Stimulated activated CD8-positive, alpha-beta memory T cell treated with anti-CD3 and anti-CD28 coated beads, Interleukin-2, amount 100 ng/mL, for 1 hour (primary cell): ENCODE measurements at places on chromosomes 7 and 10.
A peak's percentile ranks its signal among the peaks of the same experiment; 100 is the strongest.

- no peak for DNase-seq
Measured at GRCh38 chr10:110613996-110614495, 30.1 kb upstream of the RBM20 start.

DNA sequence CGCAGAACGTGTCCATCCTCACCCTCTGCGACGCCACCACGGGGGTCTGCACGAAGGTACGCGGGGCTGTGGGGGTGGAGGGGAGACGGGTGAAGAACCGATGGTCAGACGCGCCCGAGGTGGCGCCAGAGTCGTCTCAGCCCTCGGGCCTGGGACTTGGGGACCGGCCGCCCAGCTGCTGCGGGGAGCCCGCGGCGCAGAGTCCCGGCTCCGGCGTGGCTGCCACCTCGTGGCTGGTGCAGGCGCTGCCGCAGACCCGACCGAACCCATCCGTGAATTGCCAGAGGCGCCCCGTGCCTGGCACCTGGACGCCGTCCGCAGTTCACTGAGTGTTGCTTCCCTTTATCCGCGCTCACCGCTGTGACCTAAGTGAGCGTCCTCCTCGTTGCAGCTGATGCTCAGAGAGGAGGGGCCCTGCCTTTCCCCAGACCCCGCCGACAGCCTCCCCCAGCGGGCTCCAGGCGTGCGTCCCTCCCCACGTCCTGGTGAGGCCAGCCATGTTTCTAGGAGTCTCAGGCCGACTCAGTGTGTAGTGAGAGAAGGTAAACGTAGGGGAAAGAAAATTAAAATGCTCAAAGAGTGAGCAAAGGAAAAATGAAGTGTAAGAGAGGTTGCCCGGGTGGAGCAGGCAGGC lies 208.7 kb downstream of the PAXIP1 start:
- DNase-seq, result no peak

GRCh38 chr7:26081638-26082037 lies 70.4 kb upstream of the NFE2L3 start:
- DNase-seq, result no peak

DNA sequence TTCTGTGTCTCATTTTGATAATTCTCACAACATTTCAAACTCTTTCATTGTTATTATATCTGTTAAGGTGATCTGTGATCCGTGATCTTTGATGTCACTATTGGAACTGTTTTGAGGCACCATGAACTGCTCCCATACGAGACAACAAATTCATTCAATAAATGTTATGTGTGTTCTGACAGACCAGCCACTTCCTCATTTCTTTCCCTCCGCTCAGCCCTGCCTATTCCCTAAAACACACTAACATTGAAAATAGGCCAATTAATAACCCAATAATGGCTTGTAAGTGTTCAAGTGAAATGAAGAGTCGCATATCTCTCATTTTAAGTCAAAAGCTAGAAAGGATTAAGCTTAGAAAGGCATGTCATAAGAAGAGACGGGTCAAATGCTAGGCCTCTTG lies 45.2 kb downstream of the RNF133 start:
- no peak for DNase-seq

- no peak for DNase-seq
Measured at GRCh38 chr7:12921751-12922345, 234.4 kb downstream of the ARL4A start.

GRCh38 chr7:48518092-48518491 lies 346.8 kb downstream of the ABCA13 start:
- no peak for DNase-seq

DNA sequence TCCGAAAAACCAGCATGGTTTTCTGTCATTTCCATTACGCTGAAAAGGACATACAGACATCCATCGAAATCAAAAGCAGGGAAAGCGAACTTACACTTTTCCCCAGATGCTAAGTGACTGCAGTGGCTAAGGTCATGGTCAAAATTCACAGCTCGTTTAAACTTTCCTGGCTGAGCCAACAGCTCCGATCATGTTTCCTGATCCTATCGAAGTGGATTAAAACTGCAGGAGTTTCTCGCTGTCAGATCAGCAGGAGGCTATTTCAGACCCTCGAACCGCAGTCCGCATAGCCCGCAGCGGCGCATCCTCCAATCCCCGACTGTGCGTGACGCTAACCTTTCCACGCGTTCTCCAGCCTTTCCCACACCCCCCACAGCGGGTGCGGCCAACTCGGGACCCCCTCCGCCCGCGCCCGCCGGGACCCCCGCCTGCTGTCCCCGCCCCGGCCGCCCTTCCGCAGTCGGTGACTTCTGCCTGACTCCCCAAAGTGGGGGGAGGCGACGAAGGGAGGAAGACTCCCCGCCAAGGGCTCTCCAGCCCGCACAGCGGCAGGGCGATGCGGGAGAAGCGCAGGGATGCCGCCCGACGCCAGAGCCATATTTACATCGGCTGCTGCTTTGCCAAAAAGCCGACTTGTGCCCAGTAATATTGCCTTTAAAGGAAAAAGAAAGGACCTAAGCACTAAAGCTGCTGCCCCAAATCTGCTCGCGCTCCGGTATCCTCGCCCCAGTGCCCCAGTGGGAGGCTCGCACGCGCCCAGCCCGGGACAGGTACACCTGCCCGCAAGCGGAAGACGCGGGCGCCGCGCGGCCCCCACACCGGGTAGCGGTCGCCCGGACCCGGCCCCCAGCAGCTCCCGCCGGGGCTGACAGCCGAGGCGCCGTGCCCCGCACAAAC lies 1.2 kb downstream of the PIP4K2A start:
- peak; percentile 14 for DNase-seq

DNA sequence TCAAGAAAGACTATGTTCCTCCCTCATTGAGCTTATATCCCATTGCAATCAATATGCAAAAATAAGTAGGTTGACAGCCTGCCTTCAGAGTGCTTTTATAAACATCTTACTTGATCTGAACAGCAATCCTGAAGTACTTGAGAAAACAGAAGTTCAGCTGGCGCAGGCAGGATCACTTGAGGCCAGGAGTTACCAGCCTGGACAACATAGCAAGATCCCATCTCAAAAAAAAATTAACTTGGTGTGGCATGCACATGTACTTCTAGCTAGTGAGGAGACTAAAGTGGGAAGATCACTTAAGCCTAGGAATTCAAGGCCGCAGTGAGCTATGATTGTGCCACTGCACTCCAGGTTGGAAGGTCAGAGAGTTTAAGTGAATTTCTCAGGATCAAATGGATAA lies 30.1 kb downstream of the LUC7L2 start:
- DNase-seq, result no peak

- DNase-seq, result no peak
Measured at GRCh38 chr10:85524001-85524666, 842.5 kb downstream of the GRID1 start.

- no peak for DNase-seq
Measured at GRCh38 chr7:79287981-79288380, 165.5 kb downstream of the MAGI2 start.

DNA sequence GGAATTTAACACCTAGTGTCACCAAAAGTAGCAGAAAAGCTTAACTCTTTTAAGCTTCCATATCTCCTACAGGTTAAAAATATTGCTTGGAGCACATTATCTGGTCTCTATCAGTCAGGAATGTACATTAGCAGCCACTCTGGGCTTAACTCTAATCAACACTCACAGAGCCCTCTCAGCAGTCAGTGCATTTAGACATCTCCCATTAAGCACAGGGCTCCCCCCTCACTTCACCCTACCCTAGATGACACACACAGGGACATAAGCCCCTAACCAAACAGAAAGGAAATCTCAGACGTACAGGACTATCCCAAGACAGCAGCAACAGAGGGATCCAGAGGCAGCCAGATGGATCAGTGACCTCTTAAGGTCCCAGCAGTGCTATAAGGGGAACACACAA lies 26.4 kb downstream of the FBXW4 start:
- no peak for DNase-seq

- DNase-seq, result no peak
Measured at GRCh38 chr10:25839683-25840082, 94.3 kb upstream of the MYO3A start.

DNA sequence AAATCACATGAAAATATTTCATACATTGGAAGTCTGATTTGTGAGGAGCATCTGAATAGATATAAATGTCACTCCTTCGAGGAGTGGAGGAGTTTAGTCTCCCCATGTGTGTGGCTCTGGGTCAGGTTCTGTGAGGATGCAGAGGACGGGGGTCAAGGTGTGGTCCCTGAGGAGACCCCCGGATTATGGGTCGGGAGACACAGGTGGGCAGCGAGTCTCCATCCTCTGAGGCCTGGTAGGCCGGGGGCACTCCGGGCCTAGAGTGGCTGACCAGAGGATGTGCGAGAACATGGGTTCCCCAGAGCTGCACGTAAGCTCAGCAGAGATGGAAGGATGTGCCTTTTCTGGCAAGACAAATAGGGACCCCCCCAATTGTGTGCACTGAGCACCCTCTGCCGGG lies 93.4 kb upstream of the TCERG1L start:
- no peak for DNase-seq

- DNase-seq, result no peak
Measured at GRCh38 chr7:55019191-55019690, 424 bp downstream of the EGFR start.

- DNase-seq, result no peak
Measured at GRCh38 chr7:27107391-27108381, 5.2 kb upstream of the HOXA2 start.

DNA sequence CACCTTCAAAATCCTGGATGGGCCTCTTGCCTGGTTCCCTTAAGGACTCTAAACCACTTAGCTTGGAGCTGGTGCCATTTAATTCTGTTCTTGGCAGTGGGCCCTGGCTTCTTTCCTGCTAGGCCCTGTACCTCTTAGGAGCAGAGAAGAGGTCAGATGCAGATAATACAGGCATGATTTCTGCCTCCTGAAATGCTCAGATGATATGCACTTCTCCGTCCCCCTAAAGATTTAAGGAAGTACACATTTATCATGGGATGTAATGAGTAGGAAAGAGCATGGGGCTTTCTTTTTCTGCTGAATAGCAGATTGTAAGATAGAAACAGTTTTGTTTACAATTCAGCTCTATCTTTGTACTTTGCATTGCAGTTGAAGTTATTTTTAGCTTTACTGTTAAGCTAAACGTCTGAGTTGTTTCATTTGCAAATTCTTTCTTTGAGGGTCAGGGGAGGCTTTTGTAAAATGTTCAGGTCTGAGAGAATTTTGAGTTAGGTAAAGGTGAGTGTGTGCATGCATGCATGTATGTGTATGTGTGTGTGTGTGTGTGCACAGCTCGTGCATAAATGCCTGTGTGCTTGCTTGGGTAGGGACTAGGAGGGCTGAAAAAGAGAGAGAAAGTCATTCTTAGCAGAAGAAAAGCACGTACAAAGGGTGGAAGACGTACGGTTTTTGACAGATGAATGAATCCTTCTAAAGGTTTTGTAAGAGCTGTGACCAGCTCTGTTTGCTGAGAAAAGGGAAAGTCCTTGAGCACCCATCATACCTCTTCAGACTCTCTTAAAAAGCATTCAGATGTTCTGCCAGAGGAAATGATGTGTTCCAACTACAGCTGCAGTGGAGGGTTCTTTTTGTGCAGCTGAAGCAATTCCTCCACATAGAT lies 364.2 kb downstream of the AUTS2 start:
- DNase-seq, result no peak

DNA sequence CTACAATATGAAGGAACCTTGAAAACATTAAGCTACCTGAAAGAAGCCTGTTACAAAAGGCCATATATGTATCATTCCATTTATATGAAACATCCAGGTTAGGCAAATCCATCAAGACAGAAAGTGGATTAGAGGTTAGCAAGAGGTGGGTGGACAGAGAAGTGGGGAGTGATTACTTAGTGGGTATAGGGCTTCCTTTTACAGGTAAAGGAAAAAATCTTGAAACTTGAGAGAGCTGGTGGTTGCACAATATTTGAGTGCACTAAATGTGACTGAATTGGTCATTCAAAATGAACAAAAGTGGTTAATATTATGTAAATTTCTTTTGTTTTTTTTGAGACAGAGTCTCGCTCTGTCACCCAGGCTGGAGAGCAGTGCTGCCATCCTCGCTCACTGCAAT lies 119.4 kb upstream of the KIF5B start:
- DNase-seq, result no peak

DNA sequence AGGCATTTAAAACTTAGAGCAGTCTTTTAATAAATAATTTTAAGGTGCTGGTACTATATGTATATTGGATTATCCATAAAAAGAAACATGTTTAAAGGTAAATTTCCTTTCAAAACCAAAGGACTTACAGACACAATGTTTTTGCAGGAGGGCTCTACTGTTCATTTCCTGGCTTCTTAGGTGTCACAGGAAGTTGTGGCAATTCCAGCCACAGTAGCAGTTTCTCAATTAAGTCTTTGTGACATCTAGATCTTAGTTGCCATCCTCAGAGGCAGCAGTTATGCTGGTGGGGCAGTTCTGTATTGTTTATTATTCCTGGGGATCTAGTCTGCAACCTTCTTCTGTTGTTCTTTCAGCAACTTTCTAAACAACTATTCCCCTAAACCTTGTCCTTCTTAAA lies 460.1 kb downstream of the MAGI2 start:
- no peak for DNase-seq

GRCh38 chr10:22321924-22322640 lies 1.2 kb downstream of the BMI1 start:
- DNase-seq, result no peak

DNA sequence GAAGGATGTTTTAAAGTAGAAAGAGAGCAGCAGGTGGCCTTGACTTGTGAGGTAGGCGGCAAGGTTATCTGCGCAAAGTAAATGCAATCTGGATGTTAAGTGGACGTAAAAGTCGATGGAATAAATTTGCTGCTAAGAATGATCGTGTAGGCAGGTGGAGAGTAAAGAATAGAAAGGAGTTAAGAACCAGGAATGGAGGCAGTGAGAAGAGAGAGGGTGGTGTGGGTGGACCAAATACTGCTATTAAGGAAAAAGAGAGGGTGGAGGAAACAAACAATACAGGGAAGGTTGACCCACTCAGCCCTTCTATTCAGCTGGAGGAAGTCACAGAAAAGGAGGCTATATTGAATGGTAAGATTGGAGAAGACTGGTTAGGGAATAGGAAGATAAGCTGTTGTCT lies 1.9 kb upstream of the CUL1 start:
- no peak for DNase-seq

DNA sequence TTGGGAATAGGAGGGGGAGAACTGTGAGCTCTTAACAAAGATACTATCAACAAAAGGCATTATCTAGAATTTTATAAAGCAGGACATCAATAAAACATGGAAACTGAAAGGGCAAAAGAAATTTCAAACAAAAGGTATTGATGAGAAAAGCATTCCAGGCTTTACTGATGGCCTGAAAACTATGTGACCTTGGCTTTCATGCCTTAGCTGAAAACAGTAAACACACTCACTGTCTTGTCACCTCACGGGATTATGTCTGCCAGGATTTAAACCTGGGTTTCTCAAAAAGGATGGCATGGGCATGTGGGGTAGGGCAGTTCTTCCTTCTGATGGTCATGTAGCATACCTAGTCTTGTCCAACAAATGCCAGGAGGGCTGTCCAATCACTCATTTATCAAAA lies 22.9 kb downstream of the DOCK4 start:
- no peak for DNase-seq
